ENCODE measurements at places on chromosomes 5 and 9.

- no peak for DNase-seq
Observed at GRCh38 chr9:114226246-114227055, 71.1 kb downstream of the COL27A1 start.

GRCh38 chr5:149324641-149325040 is 20.7 kb upstream of the GRPEL2 start:
- DNase-seq, result no peak

DNA sequence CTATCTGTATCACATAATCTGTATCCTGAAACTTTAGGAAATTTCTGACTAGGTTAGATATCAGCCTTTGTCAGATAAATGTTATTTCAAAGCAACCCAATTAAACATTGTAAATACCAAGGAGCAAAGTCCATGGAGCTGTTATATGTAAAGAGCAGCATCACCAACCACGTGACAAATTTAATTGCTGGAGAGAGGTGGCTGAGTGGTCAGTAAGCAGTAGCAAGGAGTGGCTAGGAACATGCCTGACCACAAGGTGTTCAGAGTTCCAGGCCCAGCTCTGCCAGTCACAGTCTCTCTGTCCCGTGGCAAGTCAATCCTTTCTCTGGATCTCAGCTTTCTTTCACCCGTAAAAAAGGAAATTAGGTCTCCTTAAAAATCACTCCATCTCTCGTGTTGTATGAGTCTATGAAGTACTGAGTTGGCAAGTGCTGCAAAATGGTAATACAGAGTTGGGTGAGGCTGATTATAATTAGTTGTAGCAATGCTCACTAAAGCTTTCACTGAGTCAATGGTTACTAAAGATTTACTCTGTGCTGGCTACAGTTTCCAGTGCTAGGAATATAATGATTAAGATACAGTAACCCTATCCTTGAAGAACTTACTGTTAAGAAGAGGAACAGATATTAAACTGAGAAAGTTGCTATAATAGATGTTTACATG is 166.1 kb downstream of the GNAQ start:
- DNase-seq, result no peak

DNA sequence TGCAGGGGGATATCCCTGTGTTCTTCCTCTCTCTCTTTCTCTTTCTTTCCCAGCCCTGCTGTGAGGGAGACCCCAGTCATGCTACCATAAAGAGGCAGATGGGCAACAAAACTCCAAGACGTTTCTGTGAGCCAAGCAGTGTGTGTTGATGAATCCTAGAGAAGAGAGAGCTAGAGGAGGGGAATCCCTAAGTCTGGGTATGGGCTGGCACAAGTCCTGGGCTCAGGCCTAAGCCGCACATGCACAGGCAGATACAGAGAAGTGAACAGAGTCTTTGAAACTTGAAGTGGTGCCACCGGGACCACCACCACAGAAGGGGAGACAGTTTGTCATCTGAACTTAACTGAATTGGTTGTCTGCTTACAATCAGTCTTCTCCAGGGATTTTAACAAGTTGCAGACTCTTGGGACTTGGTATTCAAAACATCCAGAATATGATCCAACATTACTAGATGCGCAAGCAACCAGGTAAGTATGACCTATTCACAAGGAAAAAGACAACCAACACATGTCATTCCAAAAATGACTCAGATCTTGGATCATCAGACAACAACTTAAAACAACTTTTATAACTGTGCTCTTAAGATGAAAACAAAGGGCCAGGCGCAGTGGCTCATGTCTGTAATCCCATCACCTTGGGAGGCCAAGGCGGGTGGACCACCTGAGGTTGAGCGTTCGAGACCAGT is 10.4 kb upstream of the FAM120A start:
- DNase-seq, result no peak

DNA sequence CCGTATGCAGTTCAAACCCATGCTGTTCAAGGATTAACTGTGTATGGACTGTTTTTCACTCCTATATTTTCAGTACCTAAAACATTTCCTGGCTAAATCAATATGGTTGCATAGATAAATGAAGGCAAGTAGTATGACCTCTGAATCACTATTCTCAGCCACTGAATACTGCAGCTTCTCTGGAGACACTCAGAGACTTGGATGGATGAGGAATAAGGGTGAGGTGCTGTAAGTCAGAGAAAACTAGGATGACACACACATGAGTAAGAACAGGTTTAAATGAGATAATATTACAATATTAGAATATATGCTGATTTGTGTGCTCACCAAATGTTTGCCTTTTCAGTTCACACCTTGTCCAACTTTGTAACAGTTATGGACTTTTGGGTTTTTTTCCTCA is 26.0 kb upstream of the ANXA1 start:
- no peak for DNase-seq

DNA sequence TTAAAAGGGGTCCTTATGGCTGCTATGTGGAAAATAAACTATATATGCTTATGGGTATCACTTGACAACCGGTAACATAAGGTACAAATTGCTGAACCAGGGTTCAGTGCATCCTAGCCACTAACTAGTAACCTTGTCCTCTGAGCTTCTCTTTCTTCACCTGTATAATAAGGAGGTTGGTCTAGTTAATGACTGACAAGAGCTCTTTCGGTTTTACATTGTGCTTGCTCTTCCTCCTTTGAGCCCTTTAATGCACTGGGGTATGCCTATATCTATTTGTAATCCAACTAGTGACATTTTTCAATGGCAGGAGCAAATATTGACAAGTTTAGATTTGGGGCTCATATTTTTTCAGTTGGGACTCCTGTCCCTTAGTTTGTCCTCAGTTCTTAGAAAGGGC is 66.1 kb downstream of the NPR3 start:
- DNase-seq, result no peak

DNA sequence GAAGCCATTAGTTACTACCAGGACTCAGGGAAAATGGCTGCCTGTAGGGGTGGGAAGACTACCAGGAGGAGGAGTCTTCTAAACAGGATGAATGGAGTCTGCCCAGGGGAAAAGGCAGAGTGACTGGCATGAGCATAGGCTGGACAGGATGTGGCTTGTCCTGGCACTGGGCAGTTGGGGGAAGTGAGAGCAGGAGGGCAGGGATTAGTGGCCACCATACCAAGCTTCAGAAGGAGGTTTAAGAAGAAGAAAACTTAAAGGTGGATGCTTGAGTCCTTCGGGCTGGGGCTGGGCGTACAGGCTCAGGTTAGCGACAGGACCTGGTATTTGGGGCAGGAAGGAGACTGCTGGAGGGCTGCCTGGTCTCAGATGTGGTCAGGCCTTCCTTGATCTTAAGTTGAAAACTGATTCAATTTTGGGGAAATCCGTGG is 5.0 kb upstream of the NSD1 start:
- DNase-seq, result no peak

GRCh38 chr9:93185266-93186214 is 1.6 kb downstream of the WNK2 start:
- no peak for DNase-seq

DNA sequence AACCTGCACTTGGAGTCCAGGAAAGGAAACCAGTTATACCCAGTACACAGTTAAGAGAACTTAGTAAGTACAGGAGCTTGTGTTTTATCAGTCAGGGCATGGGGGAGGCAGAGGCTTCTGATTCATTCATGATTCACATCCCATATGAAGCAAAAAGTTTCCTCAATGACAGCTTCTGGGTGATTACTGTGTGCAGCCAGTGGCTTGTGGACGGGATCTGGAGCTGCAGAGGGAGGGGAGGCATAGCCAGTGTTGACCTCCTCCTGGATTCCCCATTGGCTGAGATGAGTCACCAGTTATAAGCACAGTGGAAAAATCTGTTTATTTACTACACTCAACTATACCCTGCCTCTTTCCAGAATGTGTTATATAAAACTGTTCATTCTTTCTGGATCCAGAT is 17.7 kb downstream of the IL31RA start:
- DNase-seq, result peak; percentile 34

- no peak for DNase-seq
Observed at GRCh38 chr5:89628876-89629635, 746.1 kb upstream of the MEF2C start.

GRCh38 chr5:171644536-171644935 is 141.1 kb upstream of the SMIM23 start:
- DNase-seq, result no peak

GRCh38 chr9:104555521-104555920 is 13.4 kb upstream of the OR13C8 start:
- no peak for DNase-seq

GRCh38 chr5:51821697-51822096 is 438.4 kb downstream of the ISL1 start:
- no peak for DNase-seq

DNA sequence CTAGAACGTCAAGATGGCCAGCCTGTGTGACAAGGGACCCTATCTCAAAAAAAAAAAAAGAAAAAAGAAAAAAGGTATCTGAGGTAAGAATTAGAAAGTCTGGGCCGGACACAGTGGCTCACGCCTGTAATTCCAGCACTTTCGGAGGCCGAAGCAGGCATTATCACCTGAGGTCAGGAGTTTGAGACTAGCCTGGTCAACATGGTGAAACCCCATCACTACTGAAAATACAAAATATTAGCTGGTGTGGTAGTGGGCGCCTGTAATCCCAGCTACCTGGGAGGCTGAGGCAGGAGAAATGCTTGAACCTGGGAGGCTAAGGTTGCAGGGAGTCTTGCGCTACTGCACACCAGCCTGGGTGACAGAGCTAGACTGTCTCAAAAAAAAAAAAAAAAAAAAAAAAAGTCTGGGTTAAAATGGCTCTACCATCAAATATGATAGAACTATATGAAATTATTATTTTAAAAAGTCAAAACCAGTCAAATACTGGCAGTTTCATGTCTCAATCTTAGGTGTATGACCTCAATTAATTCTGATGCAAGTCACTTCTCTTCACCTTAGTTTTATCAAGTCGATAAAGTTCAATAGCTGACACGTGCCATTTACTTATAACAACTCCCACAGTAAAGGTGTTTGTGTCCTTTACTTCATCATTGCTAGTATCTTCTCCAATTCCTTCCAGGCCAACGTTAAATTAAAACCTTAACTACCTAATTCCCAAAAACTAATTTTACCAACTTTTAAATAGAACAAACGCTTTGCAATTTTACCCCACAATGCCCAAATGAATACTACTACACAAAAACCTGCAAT is 1.1 kb downstream of the RPS23 start:
- DNase-seq, result no peak

DNA sequence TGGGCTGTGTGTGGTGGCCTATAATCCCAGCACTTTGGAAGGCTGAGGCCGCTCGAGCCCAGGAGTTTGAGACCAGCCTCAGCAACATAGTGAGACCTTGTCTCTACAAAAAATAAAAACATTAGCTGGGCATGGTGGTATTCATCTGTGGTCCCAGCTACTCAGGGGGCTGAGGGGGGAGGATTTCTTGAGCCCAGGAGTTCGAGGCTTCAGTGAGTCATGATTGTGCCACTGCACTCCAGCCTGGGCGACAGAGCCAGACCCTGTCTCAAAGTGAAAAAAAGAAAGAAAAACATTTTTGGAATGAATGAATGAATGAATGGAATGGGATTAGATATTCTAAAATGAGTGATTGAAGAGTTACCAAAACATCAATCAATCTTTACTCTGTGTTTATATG is 85.8 kb downstream of the FGF1 start:
- DNase-seq, result no peak

GRCh38 chr5:124936626-124936933 is 190.1 kb upstream of the ZNF608 start:
- no peak for DNase-seq

DNA sequence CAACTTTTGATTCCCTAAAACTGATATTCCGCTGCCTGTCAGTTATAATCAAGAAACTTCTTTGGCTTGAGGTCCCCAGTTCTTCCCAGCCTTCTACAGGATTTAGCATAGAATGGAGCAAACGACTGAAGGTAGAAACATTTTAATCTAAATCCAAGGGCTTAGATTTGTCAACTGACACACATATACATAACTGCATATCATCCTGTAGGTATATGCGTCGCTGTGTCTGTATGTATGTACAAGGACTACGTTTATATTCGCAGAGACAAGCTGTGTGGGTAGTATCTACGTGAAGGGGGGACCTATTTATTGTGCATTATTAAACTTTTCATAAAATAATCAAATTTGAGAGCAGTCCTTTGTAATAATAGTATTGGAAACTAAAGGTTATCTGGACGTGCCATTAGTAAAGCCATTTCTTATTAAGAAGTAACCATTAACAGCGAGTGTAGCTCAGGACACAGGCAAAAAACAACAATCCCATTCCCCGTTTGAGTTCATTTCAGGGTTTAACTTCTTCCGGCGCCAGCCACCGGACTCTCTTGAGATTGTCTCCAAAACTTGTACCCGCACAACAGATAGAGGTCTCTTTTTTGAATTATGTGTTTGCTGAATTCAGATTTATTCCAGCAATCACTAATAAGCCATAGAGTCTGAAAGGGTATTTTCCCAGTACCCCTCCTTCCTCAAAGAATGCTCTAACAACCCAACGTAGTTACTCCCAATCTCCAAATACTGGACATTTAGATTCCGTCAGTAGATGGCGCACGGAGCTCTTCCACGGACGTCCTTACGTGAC is 2.1 kb upstream of the MLLT3 start:
- DNase-seq, result no peak

DNA sequence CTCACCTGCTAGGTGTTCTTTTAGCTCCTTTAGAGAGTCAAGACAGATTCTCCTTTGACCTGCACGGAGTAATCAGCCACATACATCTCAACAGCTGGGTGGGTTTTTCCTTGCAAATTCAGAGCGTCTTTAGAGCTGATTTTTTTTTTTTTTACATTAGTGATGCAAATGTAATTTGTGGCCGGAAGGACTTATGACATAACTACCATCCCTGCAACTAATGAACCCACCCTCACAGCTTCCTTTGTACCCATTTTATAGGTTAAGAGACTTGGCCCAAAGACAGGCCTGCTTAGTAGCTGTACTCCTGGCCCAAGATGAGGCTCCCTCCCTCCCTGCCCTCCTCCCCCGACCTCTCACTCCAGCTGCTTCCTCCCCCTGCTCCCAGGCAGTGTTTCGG is 69.9 kb upstream of the NIPAL4 start:
- DNase-seq, result no peak

DNA sequence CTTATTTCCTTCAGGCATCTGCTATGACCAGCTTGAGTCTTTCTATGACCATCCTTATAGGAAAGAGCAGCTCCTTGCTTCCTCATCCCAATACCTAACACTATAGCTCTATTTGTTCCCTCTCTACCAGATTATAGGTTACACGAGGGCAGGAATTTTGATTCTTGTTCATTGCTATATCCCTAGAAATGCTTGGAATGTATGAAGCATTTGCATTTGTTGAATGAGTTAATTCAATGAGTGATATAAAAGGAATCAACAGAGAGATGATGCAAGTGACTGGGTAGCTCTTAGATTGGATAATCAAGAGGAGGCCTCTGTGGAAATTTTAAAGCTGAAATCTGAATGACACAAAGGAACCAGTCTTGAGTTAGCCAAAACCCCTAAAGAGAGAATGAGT is 13.9 kb downstream of the ZCCHC9 start:
- no peak for DNase-seq

- DNase-seq, result no peak
Observed at GRCh38 chr9:128271112-128271511, 4.7 kb downstream of the GOLGA2 start.

GRCh38 chr5:181235689-181236366 is 7.9 kb downstream of the RACK1 start:
- no peak for DNase-seq

- no peak for DNase-seq
Observed at GRCh38 chr5:149831492-149831891, 101.4 kb downstream of the PPARGC1B start.

- no peak for DNase-seq
Observed at GRCh38 chr5:74428876-74429275, 211.7 kb downstream of the ENC1 start.

GRCh38 chr5:140966293-140967225 is at the start of gene PCDHAC2:
Gene PCDHAC2, plus strand, starts transcription at chr5:140966476. Its CDS starts 291 bp downstream, at chr5:140966767.
- DNase-seq, result no peak

- DNase-seq, result no peak
Observed at GRCh38 chr9:93597142-93597706, 20.8 kb downstream of the PHF2 start.
